ENCODE measurements at places on chromosomes 11 and 22. TPM values are rescaled to one million over a fixed set of nuclear protein-coding genes. Genes with fewer than 3 reads are reported as not detected.
A peak's percentile ranks its signal among the peaks of the same experiment; 100 is the strongest.

- H3K4me1 ChIP-seq, result no peaks in the 10 kb centered on the region
- H3K27me3 ChIP-seq, result peaks cover 20% of the 10 kb centered on the region
- H3K4me3 ChIP-seq, result no peak overlapping the region
- H3K36me3 ChIP-seq, result no peaks in the 10 kb centered on the region
- H3K27ac ChIP-seq, result no peak overlapping the region
Measured at GRCh38 chr11:45649544-45650165, 15.8 kb downstream of the CHST1 start.

DNA sequence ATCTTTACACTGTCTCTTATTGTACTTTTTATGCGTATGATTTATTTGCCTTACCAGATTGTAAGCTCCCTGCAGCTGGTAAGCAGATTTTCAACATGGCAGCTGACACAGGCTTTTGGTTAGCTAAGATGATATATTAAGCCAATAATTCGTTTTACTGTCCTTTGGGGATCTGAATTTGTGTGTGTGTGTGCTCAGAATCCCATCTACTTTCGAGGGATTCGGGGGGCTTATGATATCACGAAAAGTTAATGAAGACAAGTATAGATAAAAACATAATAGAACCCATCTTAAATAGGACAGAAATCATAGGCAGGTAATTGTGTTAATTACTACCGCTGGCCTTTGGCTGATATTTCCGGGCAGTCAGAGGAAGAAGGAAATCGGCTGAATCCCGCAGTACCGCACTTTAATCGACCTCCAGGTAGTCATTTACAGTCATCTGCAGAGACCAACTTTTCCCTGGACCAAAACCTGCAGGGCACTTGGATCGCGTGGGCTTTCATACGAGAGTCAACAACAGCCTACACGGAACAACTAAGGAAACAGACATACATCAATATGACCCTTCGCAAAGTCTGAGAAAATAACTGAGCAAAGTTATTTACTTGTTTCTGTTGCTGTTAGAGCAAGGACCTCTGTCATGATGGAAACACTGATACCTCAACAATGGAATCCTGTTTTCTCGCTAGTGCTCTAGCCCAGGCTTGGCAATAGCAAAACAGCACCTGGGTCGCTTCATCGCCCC lies 802 bp downstream of the KBTBD3 start:
- H3K27me3 ChIP-seq, result no peaks in the 10 kb centered on the region
- H3K4me3 ChIP-seq, result peak overlapping the region; percentile 96
- peaks cover 31% of the 10 kb centered on the region for H3K4me1 ChIP-seq
- DNase-seq, result no peak

DNA sequence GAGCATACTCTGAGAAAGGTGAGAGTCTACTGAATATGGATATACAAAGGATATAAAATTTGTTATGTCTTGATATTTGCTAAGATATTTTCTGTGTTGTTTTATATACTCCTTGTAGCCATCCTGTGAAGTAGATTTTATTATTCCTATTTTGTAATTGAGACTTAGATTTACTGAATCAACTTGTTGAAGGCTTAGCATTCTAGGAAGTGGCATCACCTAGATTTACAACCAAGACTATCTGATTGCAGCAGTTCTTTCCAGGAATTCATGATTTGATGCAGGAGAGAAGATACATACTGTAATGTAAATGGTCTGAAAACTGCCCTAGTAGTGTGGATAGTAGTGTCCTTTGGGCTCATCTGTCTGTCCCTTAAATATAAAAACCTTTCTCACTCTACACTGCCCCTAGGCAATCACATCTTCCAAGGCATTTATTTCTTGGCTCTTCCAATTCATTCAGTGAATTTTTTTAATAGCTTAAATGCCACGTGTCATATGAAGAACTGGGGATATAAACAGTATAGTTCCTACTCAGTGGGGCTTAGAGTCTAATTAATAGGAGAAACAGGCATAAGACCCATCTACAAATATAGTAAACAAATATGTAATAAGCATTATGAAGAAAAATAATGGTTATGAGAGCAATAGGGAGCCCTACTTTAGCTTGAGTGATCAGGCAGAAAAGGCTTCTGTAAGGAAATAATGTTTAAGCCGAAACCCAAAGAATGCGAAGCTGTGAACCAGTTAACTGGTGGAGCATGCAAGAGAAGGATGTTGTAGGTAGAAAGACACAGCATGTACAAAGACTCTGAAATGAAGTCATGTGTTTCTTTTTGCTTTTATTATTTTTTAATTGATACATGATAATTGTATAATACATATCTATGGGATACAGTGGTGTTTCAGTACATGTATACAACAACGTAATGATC lies 13.6 kb downstream of the IPO7 start:
- H3K4me1 ChIP-seq, result peaks cover 4% of the 10 kb centered on the region
- H3K27ac ChIP-seq, result peak overlapping the region; percentile 6
- H3K36me3 ChIP-seq, result peaks cover 10% of the 10 kb centered on the region
- H3K4me3 ChIP-seq, result no peak overlapping the region

- H3K4me3 ChIP-seq, result peak within 1 kb of the TSS; percentile 69
- H3K36me3 ChIP-seq, result peaks cover 8% of the 10 kb centered on the region
- H3K27me3 ChIP-seq, result peaks cover 15% of the 10 kb centered on the region
- no peak for DNase-seq
- peaks cover 12% of the 10 kb centered on the region for H3K4me1 ChIP-seq
Measured at GRCh38 chr11:66546368-66546965, at the start of gene ACTN3. ACTN3 (plus strand) TSS chr11:66546903; CDS start chr11:66546938, 35 bp downstream.

DNA sequence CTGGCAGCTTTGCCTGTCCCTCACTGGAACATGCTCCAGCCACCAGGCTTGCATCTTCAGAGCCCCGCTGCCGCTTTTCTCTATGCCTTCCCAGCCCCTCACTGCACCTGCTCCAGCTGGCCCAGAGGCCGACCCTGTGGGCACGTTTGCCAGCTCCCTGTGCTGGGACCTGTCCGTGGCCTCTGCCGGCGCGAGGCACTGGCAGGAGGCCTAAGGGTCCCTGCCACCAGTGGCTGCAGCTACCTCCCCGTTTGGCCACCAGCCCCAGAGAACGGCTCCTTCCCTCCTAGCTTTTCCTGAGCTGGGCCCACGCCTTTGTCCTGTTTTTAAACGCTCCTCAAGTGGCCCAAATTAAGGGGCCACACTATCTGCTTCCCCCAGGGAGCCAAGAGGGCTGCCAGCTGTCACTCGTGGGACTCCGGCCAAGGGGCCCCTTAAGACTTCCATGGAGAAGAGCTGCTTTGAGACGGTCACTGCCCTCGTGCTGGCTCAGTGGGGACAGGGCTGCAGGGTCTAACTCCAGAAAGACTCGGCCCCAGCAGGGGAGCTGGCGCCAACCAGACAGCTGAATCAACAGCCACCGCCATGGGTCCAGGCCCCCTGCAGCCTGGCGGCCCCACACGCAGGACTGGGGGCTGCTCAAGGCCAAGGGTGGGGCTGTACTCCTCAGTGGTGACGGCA lies 24.6 kb upstream of the WNT7B start:
- no peaks in the 10 kb centered on the region for H3K4me1 ChIP-seq
- DNase-seq, result no peak
- peaks cover 17% of the 10 kb centered on the region for H3K27me3 ChIP-seq
- H3K36me3 ChIP-seq, result no peaks in the 10 kb centered on the region

- no peak overlapping the region for H3K27ac ChIP-seq
- no peak overlapping the region for H3K4me3 ChIP-seq
- H3K36me3 ChIP-seq, result peaks cover 18% of the 10 kb centered on the region
Measured at GRCh38 chr11:34860518-34860917, 55.7 kb downstream of the APIP start.

- H3K36me3 ChIP-seq, result no peaks in the 10 kb centered on the region
- H3K27ac ChIP-seq, result no peak overlapping the region
- H3K27me3 ChIP-seq, result peaks cover 28% of the 10 kb centered on the region
- no peak overlapping the region for H3K4me3 ChIP-seq
- DNase-seq, result peak; percentile 58
Measured at GRCh38 chr22:25774575-25775026, 32.6 kb downstream of the MYO18B start.

- DNase-seq, result no peak
- H3K4me3 ChIP-seq, result no peak overlapping the region
- peaks cover 3% of the 10 kb centered on the region for H3K36me3 ChIP-seq
- no peaks in the 10 kb centered on the region for H3K27me3 ChIP-seq
- no peak overlapping the region for H3K27ac ChIP-seq
Measured at GRCh38 chr11:86916330-86916729, 38.9 kb downstream of the FZD4 start.

GRCh38 chr11:73598719-73599379 lies 937 bp upstream of the FAM168A start:
- DNase-seq, result no peak
- H3K4me3 ChIP-seq, result peak overlapping the region; percentile 86
- peak overlapping the region; percentile 92 for H3K27ac ChIP-seq
- no peaks in the 10 kb centered on the region for H3K27me3 ChIP-seq
- no peaks in the 10 kb centered on the region for H3K36me3 ChIP-seq

DNA sequence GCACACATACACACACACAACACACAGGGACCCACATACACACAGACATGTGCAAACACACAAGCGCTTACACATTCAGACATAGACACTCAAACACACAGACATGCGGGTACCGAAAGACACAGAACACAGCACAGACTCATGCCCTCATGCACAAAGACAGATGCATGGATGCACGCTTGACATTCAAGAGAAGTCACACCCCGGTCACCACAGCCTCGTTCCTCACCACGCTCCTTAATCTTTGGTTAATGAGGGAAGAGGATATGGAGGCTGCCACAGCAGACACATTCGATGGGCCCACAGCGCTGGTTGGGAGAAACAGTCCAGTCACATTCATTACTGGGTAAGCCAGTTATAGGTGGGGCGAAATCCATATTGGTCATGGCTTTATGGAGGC lies 51.9 kb upstream of the EIF3D start:
- no peak for DNase-seq
- no peak overlapping the region for H3K4me3 ChIP-seq
- peaks cover 25% of the 10 kb centered on the region for H3K27me3 ChIP-seq
- H3K36me3 ChIP-seq, result no peaks in the 10 kb centered on the region

GRCh38 chr11:117180020-117180419 lies 1.5 kb downstream of the SIDT2 start:
- peak overlapping the region; percentile 94 for H3K4me3 ChIP-seq
- H3K27ac ChIP-seq, result peak overlapping the region; percentile 14
- DNase-seq, result no peak
- peaks cover 2% of the 10 kb centered on the region for H3K36me3 ChIP-seq
- no peaks in the 10 kb centered on the region for H3K27me3 ChIP-seq

DNA sequence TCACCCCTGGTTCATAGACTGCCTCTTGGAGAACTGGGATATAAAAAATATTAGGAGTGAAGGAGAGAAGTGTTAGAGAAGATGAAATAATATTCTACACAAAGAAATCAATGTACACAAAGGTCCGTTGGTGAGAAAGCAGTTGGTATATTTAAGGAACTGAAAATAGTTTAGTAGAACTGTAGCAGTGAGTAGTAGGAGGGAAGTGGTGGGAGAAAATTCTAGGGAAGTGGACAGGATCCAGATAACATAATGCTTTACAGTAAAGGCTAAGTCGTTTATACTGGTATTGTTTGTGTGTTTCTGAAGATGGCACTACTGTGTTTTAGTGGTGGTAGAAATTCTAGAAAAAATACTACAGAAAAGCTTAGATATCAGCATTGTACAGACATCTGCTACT lies 120.8 kb upstream of the CHORDC1 start:
- DNase-seq, result no peak
- H3K27me3 ChIP-seq, result no peaks in the 10 kb centered on the region
- H3K4me1 ChIP-seq, result no peaks in the 10 kb centered on the region
- H3K36me3 ChIP-seq, result no peaks in the 10 kb centered on the region
- no peak overlapping the region for H3K4me3 ChIP-seq

Gene ARHGAP42
- 27.7 TPM for total RNA-seq

Gene FGF4
- total RNA-seq, result not detected

Gene MS4A3
- total RNA-seq, result not detected

Gene FOLR3
- 0.98 TPM for total RNA-seq

Gene MRGPRE
- not detected for total RNA-seq

Gene CD248
- total RNA-seq, result 0.22 TPM

Gene DNAJB7
- not detected for total RNA-seq

Gene LRFN4
- total RNA-seq, result 19.6 TPM
